ENCODE measurements at places on chromosomes 4 and X. TPM values are rescaled to one million over a fixed set of nuclear protein-coding genes. Genes with fewer than 3 reads are reported as not detected.

The CENPVL2 gene
- total RNA-seq, result not detected

GRCh38 chr4:152892974-152893373, 43.1 kb upstream of the FHDC1 start:
- no peak for DNase-seq

The PRICKLE3 gene
- 4.8 TPM for total RNA-seq

DNA sequence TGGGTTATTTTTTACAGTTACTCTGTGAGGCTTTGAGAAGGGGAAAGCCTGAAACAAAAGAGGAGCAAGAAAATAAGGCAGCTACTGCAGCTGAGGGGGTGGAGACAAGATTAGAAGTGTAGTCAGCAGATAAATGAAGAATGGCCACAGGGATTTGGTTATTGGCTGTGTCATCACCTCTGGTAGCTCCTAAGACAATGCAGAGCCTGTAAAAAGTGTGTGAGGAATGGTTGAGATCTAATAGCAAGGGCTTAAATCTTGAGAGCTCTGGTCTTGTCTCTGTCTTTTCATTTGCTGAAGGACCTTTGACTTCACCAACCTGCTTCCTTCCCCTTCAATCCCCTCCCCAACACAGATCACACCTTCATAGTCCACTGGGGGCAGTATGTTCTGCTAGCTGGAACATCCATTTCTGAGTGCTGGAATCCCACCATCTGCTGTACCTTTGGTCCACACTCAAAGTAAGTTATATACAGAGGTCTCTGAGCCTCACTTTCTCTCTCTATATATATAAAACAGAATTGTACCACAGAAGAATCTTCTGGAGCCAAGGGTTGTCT, 213.7 kb upstream of the ZIC3 start:
- no peak for DNase-seq

The SMR3A gene
- not detected for total RNA-seq

DNA sequence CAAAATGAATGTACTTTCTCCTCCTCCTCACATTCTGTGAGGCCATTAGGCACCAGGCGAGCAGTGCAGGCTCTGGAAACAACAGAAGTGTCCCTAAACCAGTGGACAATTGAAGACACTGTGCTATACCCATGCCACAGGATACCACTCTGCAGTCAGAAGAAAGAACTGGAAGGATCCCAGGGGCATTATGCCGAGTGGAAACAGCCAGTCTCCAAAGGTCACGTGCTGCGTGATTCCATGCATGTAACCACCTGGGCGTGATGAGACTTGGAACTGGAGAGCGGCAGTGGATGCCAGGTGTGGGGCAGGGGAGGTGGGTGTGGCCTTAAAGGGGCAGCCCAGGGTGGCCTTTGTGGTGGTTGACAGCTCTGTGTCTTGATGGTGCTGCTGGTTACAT, 139.4 kb downstream of the EVC2 start:
- DNase-seq, result no peak

DNA sequence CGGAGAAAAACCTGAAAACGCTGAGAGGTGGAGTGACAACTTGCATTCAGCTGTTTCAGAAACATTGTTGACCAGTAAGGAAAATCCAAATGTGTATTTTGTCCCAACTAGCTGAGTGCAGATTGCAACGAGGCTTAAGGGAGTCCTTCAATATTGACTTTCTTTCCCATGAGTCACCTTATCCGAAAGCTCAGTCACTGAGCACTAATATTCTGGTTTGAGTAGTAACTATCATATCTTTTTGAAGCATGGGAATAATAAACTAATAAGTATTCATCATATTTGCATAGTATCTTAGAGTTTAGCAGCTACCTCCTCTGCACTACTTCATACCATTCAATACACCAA, 604.3 kb downstream of the PACRGL start:
- DNase-seq, result no peak

GRCh38 chrX:2589186-2590020, 88.6 kb upstream of the DHRSX start:
- DNase-seq, result no peak

- no peak for DNase-seq
Observed at GRCh38 chrX:117992192-117992723, 124.4 kb downstream of the KLHL13 start.

The SCD5 gene
- total RNA-seq, result 0.60 TPM

DNA sequence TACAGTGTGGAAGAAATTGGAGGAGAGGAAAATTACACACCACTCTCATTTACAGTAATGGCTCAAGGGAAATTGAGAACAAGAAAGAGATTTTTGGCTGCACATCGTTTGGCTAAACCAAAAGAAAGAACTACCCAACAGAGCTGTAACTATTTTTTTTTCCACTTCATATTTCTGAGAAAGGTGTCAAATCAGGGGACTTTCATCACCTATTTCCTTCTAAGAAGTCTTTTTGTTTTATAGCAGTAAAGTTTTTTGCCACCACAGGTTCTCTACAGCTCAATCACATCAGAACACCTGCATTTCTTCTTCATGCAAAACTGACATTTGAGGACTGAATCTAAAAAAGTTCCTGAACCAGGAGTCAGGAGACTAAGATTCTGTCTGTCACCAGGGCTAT, 57.5 kb upstream of the TNIP3 start:
- no peak for DNase-seq

The IL21 gene
- total RNA-seq, result 0.91 TPM

The UGT2A3 gene
- total RNA-seq, result not detected

The LUZP4 gene
- total RNA-seq, result not detected

The GPR101 gene
- not detected for total RNA-seq

The IL3RA gene
- 0.60 TPM for total RNA-seq

DNA sequence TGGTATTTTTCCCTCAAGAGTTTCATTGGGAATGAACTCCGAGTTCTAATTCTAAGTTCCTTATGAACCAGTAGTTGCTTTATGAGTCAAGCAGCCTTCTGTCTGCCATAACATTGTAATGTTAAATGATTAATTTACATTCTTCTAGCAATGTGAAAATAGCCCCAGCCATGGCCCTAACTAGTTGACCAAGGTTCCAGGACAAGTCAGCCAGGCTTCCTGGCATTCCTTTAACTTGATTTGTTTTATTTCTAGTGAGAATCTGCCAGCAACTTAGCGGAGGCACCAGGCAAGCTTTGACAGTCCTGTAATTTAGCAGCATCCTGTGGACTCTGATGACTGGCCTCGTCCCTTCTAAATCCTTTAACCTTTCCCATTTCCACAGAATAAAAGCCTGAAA, 69.0 kb downstream of the GLRA2 start:
- no peak for DNase-seq

The CT45A3 gene
- not detected for total RNA-seq

The GAGE2A gene
- total RNA-seq, result not detected

- no peak for DNase-seq
Observed at GRCh38 chr4:2822461-2823300, 21.0 kb upstream of the ADD1 start.

The MAGEA2B gene
- total RNA-seq, result not detected

The TRMT44 gene
- total RNA-seq, result 20.4 TPM

GRCh38 chrX:9577555-9577954, 112.7 kb downstream of the TBL1X start:
- DNase-seq, result no peak

GRCh38 chrX:134622056-134622812, 36.0 kb downstream of the PLAC1 start:
- DNase-seq, result no peak

GRCh38 chr4:19592391-19592790, 659.3 kb upstream of the SLIT2 start:
- DNase-seq, result no peak

The GPR82 gene
- not detected for total RNA-seq

DNA sequence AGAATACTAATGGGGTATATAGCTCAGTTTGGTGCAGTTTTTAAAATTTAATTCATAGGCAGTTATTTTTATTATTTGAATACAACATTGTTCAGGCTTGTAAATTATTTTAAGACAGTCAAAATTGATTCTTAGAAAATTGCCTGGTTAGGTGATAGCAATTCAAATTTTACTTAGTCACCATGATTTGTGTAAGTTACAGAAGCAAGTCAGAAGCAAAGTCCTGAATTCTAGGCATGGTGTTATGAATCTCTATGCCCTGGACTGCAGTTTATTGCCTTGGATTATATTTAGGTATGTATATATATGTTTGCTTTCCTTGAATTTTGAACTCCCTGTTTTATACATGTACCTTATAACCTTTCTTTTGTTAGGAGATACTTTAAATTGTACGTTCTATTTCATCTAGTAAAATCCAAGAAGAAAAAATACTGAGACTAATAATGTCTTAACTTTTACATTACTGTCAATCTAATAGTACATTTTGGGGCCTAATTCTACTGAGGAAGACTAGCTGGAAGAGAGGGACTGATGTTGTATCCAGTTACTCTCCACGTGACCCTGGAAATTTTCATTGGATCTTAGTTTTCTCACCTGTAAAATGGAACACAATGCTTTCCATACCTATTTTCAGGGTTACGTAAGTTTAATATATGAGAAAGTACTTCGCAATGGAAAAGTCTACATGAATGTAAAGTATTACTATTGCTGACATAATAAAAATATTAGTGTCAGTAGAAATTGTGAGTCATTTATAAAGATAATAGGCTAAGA, 25.1 kb downstream of the RAPGEF2 start:
- DNase-seq, result no peak

The GPC4 gene
- not detected for total RNA-seq

DNA sequence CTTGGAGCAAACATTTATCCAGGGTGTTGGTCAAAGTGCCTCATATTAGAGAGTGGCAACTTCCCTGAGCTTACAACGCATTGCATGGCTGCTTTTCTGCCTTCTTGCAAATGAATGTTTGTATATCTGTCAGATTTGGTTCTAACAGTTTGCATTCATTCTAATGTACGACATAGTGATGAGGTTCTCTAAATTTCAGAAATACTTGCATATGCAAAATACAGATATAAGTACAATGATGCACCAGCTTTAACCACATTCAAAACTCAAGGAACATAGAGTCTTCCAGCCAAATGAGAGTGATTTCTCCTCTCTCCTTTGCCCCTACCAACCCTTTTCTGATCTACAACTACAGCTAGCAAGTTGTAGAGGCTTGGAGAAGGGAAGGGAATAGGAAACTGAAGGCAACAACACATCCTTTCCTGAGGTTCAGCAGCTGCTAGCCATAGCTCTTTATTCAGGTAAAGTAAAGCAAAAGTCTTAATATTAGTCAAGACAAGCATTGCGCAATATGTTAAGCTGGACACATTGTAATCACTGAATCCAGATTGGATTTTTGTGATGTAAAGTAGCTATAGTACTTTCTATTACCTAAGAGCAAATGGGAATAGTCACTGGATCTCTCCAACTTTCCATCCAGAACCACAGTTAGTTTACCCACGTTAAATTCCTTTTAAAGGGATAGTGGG, 6.3 kb downstream of the TKTL2 start:
- DNase-seq, result no peak

The SPARCL1 gene
- total RNA-seq, result not detected

The HCFC1 gene
- 65.7 TPM for total RNA-seq

DNA sequence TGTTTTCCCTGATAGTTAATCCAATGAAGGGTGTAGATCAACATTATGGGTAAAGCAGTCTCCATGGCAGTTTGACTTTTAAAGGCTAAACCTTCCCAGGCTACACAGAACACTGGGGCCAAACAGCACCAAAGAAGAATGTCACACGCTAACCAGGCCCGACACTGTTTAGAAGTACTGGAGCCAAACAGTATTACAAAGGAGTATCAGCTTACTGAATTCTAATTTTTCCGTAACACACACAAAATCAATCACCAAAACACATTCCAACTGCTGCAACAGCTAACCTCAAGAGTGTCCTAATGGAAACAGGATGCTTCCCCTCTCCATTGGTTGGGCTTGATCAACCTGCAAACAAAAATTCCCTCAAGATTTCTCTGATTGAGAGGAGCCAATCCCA, 783.5 kb downstream of the PCDH18 start:
- no peak for DNase-seq

- DNase-seq, result no peak
Observed at GRCh38 chr4:7625071-7625470, 190.3 kb upstream of the PSAPL1 start.

The TMEM156 gene
- total RNA-seq, result 25.6 TPM

The CAPN6 gene
- total RNA-seq, result not detected

DNA sequence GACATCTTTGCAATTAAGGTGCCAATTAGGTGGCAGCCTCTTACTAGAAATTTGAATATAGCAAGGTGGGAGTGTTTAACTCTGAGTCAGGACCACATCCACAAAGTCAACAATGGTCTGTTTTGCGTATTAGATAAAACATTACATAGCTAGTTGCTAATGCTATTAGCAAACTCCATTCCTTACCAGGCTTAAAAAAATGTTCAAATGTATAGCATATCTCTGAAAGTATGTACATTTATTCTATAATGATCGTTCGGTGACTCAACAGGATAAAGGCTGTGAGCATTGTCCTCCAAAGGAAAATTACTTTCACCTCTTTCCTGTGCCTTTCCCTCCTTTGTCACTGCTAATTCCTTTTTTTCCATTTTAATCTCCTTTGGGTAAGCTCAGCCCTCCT, 74.5 kb downstream of the SYTL5 start:
- DNase-seq, result no peak

DNA sequence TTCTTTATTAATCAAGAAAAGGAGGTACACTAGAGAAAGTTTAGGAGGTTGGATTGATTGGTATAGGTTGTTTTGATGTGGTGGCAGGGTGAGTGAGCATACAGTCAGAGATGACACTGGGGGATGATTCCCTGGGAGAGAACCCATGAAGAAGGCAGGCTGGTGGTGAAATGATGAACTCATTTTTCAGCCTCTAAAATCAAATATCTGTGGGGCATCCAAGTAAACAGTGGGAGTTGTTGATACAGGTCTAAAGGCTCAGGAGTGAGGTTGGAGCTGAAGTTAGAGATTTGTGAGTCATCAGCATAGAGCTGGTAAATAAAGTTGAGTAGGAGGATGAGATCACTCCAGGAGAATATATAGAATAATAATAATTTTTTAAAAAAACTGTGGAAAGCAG, 10.0 kb upstream of the AP1S2 start:
- DNase-seq, result no peak

GRCh38 chr4:94483895-94484294, 32.2 kb downstream of the PDLIM5 start:
- no peak for DNase-seq

The CASK gene
- 99.9 TPM for total RNA-seq

All from T-helper 17 cell (primary cell).